ENCODE measurements at places on chromosomes 3 and 15.

DNA sequence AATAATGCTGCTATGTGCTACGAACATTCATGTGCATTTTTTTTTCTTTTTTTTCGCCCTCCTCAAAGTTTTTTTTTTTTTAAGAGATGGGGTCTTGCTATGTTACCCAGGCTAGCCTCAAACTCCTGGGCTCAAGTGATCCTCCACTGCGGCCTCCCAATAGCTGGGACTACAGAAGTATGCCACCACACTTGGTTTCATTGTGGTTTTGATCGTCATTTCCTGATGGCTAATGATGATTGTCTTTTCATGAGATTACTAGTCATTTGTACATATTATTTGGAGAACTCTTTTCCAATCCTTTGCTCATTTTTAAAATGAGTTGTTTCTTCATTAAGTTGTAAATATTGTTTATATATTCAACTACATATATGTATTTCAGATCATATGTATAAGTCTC lies 48.8 kb downstream of the FBXO22 start:
- DNase-seq: no peak

GRCh38 chr3:194680888-194681615 lies 4.6 kb upstream of the FAM43A start:
- no peak for DNase-seq

DNA sequence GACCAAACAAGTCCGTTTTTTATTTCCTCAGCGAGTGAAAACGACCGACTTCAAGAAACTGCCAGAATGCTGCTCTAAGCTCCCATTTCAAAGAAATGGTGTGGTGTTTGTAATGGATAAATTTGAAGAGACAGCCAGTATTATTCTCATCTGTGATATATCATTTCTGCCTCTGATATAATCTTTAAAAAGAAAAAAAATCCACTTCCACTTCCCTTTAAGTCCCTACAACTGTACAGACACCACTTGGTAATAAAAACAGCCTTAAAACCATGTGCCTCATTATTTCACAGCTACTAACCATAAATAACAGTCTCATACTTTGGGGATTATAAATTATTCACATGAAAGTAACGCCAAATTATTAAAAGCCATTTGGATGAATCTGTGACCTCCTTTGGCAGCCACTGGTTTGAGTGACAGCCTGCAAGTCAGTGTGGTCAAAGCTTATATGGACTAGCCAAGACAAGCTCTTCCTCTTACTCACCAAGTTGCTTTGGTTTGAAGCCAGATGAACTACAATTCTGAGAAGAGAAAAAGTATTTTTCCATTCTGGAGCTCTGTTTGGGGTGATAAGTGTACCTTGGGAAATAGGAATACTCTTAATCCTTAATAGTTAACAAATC lies 168.0 kb downstream of the SHOX2 start:
- no peak for DNase-seq

- no peak for DNase-seq
These were observed 54.6 kb downstream of the SENP7 start for GRCh38 chr3:101458387-101458786.

GRCh38 chr3:108603691-108604090 lies 14.2 kb downstream of the DZIP3 start:
- DNase-seq: no peak

DNA sequence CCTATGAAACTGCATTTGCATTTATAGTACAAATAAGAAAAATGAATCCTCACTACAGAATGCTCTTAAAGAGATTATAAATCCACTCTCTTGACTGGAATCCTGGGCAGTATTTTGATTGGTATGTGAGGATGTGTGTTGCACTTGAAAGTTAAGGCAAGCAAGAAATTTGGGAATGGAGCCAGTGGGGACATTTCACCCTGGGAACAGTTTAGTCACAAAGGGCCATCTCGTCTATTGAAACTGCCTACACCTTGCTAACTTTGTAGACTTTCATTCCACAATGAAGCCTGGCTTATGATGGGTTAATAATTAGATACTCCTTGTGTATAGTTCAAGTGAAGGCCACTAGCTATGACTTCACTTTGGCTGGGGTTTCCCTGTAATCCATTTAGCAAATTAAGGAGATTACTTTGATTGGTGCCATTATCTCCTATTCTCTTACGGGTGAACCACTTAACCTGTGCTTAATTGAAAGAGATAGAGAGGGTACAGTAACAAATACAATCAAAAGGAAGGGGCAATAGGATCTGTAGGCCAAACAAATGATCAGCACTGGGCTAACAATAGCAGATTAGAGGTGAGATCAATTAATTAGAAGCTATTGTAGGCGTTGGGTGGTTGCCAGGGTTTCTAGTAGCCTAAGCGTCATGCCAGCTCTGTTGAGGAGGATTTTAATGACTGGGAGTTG lies 146.9 kb upstream of the RARB start:
- no peak for DNase-seq

GRCh38 chr3:98985431-98985830 lies 83.9 kb upstream of the DCBLD2 start:
- no peak for DNase-seq

GRCh38 chr3:13189639-13190377 lies 116.6 kb upstream of the IQSEC1 start:
- DNase-seq: no peak

DNA sequence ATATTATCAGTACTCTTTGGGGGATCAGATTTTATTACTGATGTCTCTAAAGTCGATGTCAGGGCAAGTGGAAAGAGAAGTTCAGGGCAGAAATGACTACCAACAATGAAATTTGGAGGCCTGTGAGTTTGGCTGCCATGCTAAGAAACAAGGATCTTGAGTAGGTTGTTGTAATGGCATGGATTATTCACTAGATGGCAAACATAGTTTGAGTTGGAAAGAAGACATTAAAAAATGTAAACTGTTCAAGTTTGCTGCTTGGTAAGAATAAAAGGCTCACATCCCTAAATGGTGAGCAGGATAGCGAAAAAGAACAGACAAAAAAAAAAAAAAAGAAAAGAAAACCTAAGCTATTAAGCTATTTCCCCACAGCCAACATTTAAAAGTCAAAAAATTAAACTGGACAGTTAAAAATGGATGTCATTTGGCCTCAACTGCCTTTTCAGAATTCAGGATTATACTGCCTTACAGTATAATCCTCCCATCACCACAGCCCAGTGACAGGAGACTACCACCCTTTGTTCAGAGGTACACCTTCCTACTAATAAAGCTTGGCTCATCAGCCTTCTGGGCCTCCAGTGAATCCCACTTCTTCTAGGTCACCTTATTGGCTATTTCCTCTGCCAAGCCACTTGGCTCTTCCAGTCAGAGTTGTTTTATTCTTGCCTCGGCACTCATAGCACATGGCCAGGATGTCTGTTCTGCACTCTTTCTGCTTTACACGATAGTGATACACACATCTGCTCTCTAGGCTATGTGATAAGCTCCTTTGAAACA lies 163.7 kb downstream of the PLD1 start:
- peak; percentile 42 for DNase-seq

DNA sequence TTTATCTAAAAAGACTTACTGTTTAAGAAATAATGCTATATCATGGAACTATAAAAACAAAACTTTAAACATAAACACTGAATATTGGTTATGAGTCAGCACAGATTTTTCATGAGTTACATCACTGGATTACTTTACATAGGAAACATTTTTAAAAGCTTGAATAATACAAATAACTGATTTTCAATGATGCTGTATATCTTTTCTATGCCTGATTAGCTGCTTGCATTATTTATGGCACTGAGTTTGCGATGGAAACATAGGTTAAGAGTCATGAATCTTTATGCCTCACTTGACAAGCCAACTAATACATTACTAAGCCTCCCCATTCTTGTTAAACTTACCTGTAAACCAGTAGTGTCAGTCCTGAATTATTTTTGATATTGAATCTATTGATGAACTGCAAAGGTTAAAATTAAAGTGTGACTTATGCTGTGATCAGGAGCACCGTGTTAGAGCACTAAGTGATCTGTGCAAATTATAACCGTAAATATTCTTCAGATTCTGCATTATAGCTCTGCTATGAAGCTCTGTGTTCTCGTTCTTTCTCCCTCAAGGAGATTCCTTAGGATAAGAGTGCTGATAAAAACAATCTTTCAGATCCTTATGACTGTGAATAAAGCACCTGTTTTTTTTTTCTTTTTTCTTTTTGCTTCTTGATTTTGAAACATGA lies 437.3 kb upstream of the BCHE start:
- DNase-seq: no peak

Data from AG09319 (cell line).